ENCODE measurements at places on chromosomes 2 and 18.

GRCh38 chr2:128093762-128094161 is 2.8 kb downstream of the UGGT1 start:
- DNase-seq = no peak

DNA sequence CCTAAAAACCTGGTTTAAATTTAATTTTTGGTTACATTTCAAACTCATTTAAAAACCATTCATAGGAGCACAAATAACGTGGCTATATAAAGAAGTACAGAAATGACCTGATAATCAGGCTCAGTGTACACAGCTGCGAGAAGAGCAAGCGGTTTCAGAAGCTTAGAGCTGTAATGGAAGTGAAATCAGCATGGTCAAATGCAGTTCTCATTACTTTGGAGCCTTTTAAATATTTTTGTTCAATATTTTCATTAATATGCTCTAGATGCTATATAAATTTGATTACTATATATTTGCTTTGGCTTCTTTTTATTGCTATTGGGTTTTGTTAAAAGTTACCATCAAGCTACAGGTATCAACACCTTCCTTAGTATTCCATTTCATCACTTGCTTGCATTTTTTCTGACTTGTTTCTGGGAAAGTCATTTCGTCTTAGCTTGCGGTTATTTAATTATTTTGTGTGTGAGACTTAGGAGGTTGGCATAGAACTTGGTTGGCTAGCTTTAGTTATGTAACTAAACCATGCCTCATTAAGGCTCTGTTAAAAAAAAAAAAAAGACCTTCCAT is 58.7 kb downstream of the AFTPH start:
- DNase-seq = no peak

DNA sequence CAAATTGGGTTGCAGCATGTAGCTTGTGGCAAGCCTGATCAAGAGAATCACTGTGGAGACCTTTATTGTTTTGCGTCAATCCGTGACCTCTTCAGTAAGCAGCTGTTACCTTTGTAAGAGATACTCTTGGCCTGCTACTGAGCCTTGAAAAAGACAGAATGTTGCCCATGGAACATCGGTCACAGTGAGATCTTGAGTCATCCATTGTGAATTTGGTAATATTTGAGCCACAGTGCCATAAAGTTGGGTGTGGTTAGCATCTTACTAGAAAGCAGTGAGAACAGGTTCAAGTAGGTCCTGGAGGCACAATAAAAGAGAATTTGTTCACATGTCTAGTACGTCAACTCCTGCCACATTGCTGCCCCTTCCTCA is 12.7 kb upstream of the EFR3B start:
- no peak for DNase-seq

DNA sequence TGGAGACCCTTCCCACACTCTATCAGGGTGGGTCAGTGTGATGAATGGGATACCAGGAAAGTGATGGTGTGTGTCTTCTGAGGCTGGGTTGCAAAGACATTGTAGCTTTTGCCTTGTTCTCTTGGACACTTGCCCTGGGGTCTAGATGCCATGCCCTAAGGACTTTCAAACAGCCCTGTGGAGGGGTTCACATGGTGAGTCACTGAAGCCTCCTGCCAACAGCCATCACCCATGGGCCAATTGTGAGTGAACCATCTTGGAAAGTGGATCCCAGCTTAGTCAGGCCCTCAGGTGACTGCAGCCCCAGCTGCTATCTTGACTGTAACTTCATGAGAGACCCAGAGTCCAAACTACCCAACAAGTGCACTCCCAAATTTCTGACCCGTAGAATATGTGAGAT is 25.8 kb upstream of the IGFBP5 start:
- no peak for DNase-seq

DNA sequence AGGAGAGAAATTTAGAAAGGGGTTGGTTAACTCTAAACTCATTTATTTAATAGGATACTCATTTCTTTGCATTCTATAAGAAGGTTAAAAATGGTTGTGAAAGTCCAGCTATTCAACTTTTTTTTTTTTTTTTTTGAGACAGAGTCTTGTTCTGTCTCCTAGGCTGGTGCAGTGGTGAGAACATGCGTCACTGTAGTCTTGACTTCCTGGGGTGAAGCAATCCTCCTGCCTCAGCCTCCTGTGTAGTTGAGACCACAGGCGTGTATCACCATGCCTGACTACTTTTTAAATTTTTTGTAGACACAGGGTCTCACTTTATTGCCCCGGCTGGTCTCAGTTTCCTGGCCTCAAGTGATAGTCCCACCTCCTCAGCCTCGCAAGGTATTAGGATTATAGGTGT is 11.9 kb downstream of the ELP2 start:
- no peak for DNase-seq

- DNase-seq = no peak
Observed at GRCh38 chr18:77038182-77038858, 94.3 kb downstream of the MBP start.

GRCh38 chr2:122433123-122433754 is 677.8 kb downstream of the TSN start:
- no peak for DNase-seq

DNA sequence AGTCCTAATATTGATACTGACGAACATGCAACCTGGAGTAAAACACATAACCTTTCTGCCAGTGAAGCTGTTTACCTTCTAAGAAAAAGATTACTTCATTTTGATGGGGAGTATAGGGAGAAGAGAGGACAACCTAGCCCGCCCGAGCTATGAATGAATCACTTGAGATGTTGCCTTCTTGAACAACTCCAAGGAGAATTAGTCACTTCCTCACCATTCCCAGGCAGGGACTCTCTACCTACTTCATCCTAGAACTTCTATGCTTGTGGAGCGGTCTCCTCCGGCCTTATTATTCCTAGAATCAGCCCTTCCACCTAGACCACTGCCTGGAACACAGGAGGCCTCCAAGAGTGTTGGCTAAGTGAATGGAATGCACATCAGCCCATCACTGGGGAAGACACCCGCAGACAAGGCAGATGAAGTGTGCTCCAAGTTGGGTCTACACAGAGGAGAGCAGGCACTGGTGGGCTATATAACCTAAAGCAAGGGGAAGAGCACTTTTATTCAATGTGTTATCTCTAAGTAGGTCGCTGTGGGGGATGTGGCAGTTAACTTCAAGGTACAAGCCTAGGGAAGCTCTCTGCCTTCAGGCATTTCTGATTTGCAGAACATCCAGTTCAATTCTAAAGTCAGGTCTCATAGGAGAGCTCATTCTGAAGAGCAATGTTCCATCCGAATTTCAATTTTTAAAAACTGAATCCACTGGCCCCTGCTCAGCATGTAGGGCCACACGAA is 57.4 kb downstream of the STK39 start:
- DNase-seq = no peak

DNA sequence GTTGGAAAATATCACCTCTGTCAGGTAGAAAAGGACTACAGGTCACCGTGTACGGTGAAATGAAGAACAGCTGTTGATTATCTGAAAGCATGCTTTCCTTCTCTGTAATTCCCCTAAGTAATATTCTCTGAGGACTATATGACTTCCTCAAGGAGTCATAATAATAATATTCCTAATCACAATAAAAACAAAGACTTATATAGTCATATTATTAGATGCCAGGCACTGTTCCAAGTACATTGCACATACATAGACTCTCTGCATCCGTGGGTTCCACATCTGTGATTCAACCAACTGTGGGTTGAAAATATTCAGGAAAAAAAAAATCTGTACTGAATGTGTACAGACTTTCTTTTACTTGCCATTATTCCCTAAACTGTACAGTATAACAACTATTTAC is 512.4 kb upstream of the ID2 start:
- DNase-seq = no peak

- DNase-seq = no peak
Observed at GRCh38 chr2:71546777-71547281, 93.5 kb downstream of the DYSF start.

DNA sequence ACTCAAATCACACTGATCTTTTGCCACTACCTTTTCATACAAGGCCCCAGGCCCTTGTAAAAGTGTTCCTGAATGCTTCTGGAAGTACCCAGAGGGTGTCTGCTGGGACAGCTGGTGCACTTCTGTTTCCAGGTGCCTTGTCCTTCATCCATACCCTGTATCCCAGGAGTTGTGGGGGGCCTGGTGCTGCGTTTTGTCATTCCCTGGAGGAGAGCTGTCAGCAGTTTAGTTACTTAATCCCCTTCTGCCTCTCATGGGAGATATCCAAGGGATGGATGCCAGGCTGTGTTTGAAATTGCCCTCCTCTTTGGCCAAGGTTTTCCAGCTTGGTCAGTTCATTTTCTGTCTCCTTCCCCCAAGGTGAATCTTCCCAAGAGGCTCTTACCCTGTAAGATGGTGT is 158.3 kb downstream of the WDSUB1 start:
- DNase-seq = no peak

DNA sequence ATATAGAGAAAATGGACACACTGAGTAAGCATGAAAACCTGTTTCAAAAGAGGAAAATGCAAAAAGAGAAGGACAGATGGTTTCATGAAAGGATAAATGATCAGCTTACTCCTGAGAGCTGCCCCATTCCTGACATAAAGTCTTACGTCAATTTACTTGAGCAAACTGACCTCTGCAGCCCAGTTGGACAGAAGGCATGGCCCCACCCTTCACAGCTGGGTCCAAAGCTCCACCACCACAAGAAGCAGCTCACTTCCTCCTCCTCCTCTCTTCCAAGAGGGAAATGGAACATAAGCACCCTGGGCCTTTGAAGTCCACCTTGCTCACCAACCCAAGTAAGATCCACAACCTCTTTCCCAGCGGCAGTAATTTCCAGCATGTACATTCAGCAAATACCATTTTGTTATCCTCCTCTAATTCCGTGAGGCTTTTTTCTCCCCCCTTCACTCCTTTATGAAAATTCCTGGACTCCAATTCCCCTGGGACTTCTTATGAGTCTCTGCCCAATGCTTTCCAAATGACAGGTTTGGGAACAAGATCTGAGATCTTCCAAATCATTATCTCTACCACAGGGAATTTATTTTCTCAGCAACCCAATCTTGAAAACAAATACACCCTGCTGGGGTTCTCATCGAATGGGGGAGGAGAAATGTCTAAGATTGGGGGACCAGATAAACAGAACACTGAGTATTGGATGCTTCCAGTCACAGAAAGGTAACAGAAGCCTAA is 10.1 kb downstream of the COL4A4 start:
- DNase-seq = no peak

DNA sequence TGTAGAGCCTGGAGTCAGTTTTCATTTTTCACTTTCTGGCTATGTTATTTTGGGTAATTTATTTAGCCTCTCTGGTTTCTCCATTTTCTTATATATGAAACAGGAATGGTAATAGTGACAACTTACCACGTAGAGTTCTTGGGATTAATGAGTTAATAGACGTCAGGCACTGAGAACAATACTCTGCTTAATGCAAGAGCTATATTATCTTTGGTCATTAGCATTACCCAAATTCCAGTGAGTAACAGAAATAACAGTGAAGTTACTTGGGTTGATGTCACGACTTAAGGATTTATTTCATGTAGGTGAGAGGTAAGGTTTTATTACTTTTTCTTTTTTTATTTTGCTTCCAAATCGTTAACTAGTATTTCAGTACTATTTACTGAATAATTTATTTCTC is 601.0 kb upstream of the GCFC2 start:
- DNase-seq = no peak

DNA sequence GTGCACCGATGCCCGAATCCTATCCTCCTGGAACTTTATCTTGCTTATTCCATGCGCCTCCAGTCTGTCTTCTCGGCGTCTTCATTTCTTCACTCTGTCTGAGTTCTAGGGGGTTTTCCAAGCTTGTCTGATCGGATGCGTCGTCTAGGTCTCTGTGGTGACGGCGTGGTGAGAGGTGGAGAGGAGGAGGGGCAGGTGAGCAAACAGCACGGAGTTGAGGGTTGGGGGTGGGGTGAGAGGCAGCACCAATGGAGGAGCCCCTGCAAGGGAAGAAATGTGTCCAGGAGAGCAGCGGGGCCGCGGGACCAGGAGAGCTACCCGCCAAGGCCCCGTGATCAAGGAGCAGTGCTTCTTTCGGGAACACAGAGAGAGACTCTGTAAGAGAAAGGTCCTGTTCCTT is 131.3 kb upstream of the TWIST2 start:
- DNase-seq = no peak

DNA sequence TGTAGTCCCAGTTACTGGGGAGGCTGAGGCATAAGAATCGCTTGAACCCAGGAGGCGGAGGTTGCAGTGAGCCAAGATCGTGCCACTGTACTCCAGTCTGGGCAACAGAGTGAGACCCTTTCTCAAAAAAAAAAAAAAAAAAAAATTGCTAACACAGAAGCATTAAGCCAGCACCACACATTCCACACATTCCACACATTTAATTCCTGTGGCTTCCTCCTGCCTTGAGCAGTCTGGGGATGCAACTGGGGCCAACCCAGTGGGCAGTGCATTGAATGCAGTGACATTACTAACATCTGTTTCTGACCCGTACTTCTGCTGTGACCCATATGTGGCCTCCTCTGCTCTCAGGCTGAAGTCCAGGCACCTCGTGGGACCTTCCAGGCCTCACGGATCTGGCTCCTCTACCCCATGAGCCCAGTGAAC is 107.0 kb downstream of the BCL2L11 start:
- DNase-seq = no peak

DNA sequence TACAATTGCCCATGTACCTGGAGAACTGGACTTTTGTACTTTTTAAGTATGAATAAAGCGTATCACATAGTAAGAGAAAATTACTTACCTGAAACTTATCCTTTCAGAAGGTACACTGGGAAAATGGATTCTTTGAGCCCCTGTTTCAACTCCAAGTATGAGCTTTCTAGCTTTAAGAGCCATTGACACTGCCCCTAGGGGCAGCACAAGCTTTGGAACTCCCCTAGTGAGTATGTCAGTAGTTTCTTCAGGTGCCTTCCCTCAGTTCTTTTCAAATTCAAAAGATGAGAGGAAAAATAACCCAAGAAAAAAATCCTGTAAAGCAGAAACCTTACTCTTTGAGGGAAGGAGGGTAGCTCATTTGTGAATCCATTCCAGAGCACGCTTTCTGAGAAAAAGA is 124.1 kb downstream of the MEMO1 start:
- DNase-seq = no peak

GRCh38 chr2:237264480-237265219 is 149.3 kb downstream of the COL6A3 start:
- DNase-seq = no peak

DNA sequence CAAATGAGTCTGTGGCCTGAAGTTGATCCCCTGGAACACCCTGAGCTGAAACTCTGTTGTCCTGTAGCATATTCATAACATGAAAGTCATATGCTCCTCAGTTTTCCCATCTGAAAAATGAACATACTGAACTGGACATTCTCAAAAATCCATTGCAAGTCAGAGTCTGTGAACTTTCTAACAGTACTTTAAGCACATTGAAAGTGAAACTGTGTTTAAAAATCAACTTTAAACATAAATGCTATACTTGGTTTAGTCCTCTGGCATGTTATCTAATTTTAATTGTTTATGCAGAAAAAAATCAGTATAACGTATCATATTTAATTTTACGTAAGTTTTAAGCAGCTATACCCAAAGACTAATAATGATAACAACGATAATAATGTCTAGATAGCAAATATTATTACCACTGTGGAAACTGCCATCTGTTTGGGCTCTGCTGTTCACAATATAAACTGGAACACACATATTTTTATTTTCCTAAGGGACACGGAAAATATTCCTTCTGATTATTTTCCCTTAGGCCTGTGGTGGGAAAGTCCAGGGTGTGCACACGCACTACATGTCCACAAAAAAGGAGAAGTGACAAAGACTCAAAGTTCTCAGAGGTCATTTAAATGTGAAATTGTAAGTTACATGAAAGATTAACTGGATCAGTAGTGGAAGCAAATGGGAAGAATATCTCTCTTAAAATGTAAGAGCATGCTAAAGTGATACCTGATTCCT is 56.1 kb upstream of the TTN start:
- DNase-seq = no peak
